Activated T-cell treated with anti-CD3 and anti-CD28 coated beads for 24 hours (primary cell): ENCODE measurements at places on chromosomes 13 and 19.

- DNase-seq = no peak
Measured at GRCh38 chr13:57326532-57326931, 159.5 kb downstream of the PRR20E start.

DNA sequence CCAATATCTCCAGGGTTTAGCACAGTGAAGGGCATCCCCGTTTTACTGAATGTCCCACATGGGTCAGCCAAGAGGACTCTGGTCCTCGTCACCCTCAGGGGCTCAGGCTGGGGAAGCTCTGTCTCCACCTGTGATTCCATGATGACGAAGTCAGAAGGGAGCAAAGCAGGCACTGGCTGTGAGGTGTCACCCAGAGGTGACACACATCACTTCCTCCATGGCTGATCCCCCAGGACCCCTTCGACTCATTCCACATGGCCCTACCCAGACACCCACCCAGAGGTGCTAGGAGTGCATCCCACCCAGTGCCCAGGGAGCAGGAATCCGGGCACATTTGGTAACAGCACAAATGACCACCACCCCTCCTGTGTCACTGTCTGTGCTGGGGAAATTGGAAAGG, 145.2 kb upstream of the VSTM2B start:
- no peak for DNase-seq

DNA sequence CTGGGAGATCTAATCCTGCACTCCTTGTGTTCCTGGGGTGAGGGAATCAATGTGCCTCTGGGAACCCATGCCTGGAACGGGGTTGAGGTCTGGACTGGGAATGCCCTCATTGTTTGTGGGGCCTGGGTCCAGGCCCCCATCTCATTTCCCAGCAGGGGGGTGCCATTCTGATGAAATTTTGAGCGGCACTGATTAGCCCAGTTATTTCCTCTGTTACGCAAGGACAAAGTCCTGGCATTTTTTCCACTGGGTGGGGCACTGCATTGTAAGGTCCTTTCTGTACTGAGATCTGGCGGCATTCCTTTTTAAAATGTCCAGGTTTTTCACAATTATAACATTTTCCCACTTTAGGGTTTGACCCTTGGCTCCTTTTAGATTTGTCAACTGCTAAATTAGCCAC, 14.8 kb downstream of the FPR3 start:
- DNase-seq = no peak

DNA sequence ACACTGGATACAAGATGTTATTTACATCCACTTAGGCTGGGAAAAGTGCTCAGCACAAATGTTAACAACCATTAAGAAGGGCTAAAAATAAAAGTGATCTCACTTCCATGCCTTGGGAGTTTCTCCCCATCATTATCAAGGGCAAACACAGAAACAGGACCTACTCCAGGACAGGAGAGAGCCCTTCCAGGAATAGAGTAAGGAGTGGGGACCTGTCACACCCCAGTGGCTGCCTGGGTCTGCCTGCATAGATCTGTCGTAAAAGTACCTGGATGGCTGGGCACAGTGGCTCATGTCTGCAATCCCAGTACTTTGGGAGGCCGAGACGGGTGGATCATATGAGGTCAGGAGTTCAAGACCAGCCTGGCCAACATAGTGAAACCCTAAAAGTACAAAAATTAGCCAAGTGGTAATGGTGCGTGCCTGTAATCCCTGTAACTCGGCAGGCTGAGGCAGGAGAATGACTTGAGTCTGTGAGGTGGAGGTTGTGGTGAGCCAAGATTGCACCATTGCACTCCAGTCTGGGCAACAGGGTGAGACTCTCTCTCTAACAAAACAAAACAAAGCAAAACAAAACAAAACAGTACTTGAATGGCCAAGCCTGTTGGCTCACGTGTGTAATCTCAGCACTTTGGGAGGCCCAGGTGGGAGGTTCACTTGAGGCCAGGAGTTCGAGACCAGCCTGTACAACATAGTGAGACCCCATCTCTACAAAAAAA, 5.6 kb downstream of the ATP8A2 start:
- no peak for DNase-seq

- no peak for DNase-seq
Measured at GRCh38 chr19:56504581-56504980, 3.1 kb upstream of the ZNF471 start.

- DNase-seq = no peak
Measured at GRCh38 chr13:91312324-91312723, 35.2 kb upstream of the MIR17HG start.

DNA sequence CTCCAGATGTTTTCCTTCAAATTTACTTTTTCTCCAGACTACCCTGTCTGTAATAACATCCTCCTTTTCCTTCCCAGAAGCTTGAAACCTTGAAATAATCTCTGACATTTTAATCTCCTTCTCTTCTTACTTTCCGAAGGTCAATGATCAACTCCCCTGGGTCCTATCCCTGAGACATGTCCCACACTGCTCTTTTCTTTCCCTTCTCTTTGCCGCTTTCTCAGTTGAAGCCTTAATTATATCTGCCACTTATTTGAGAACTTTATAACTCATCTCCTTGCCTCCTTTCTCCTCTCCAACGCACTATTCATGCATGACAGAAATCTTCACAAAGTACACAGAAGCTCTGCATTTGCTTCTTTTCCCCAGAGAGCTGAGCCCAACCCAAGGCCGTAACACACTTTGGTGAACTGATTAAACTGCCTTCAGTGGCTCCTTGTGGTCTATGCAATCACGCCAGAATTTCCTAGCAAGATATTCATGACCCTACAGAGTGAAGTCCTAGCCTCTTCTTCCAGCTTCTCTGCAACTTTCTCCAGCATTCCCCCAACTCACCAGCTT, 9.2 kb upstream of the WASF3 start:
- no peak for DNase-seq

DNA sequence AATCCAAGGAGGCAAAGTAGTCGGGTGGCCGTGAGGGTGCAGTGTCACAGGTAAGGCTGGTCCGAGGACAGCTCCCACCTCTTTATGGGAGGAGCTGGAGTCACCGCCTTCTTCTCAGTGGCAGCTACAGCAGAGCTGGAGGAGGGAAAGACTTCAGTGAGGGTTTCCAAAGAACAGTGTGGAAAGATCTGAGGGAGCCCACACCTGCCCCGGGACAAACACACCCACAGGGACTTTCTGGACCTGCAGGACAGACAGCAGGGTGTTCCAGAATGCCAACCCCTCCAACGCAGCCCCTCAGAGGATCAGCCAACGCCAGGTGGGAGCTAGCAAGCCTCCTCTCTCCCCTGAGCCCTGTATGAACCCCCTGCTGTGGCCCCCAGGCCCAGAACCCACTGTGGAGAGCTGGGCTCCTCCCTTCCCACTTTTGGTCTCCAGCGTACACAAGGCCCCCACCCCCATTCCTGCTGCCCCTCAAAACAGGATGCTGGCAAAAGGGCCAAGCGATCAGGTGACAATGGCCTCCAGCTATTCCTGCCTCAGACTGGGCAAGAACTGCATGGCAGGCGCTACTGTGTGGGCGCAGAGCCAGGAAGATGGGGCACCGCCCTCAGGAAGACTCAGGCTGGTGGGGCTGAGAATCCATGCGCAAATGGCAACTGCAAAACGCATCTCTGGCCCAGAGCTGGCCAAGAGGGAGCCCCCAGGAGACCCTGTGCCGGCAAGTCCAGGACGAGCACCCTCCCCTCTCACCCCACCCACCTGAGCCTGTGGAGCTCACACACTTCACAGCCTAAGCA, 3.5 kb upstream of the CD320 start:
- DNase-seq = no peak

GRCh38 chr13:53775807-53776206, 747.2 kb downstream of the OLFM4 start:
- DNase-seq = no peak

DNA sequence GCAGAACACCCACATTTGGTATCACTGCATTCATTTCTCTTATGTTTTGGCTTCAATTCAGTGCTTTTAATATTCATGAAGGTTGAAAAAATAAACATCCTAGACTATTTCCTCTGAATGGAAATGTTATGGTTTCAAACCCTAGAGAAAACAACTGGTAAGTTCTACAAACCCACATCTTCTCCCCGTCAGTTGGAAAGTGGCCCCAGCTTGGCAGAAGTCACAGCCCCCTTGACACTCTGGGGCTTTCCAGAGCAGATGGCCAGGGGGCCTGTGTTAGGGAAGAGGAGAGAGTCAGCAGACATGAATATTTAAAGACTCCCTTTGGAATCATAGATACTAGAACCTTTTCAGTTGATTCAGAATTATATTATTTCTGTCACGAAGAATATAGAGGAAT, 123.9 kb downstream of the SHISA2 start:
- no peak for DNase-seq

DNA sequence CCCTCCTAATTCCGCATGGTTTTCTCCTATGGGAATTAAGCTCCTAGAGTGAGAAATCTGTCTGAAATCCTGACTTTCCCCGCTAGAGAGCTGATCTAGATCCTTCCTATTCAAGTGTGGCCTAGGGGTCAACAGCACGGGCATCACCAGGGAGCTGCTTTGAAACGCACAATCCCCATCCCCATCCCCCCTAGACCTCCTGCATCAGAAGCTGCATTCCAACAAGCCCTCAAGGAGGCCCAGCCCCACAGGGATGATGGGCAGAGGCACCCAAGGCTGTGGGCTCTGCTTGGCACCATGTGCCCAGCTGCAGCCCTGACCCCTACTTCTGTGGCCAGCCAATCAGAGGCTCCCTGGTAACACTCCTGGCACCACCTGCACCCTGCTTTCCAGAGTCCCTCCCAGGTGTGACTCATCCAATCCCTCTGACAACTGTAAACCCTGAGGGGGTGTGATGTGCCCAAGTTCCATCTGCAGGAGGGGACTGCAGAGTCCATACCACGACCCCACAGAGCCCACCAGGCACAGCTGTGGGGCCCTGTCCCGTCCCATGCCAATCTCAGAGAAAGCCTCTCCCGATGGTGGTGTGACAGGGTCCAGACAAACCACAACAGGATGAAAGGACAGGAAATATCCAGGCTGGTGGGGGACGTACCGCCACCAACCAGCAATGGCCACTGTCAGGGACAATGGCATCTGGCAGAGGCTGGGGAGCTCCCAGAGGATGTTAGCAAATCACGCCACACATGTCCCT, 19.8 kb upstream of the SLC35E1 start:
- no peak for DNase-seq

DNA sequence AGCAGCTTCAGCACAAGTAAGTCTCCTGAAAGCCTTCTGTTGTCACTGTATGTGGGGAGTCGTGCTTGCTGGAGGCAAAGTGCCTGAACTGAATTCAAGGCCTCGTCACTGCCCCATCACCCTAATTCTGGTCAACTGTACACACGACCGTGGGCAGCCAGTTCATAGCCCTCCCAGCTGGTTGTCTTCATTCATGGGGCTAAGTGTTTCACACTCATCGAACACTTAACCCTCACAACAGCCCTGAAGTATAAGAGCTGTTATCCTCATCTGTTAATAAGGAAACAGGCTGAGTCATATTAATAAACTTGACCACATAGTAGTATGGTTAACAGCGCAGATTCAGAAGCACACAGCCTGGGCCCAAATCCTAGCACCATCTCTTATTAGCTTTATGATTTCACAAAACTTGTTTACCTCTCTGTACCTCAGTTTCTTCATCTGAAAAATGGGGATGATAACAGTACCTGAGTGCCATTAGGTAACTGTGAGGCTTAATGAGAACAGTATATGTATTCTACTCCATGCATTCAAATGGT, 66.7 kb downstream of the CDADC1 start:
- no peak for DNase-seq

GRCh38 chr19:3667766-3668165, 32.5 kb downstream of the PIP5K1C start:
- no peak for DNase-seq

DNA sequence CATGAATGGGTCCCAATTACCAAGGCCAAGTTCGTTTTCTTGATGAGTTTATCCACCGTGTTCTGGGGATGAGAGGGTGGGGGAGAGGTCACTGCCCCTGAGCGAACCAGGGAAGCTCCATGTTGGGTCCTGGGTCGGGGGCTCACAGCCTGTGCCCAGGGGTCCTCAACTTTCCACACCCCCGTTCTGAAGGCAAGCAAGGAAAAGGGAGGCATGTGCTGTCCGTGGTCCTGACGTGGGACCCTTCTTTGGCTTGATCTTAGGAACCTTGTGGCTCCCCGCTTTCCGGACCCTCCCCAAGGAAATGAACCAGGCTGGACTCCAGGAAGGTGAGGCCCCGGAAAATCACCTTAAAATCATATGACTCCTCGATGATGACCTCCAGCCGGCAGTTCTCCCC, 18.2 kb upstream of the MEIS3 start:
- DNase-seq = no peak

DNA sequence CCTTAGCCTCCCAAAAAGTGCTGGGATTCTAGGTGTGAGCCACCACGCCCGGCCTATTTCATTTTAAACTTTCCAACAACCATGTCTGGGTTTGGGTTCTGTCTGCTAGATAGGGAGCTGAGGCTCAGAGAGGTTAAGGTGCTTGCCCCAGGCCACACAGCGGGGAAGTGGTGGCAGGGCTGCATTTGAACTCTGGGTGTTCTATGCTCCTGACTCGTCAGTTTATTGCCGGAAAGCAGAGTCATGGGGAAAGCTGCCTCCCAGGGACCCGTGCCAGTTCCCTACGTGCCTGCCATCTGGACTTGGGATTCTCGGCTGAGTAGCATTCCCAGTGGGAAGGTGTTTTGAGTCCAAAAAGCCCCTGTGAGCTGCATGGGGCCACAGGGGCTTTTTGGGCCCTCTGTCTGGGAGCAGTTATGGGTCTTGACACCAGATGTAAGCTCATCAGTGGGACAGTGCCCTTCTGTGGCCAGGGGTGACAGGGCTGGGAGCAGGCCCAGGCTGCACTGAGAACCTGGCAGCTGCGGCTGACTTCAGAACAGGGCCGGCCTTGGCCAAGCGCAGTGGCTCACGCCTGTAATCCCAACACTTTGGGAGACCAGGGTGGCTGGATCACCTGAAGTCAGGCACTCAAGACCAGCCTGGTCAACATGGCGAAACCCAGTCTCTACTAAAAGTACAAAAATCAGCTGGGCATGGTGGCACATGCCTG, 10.9 kb downstream of the RFX1 start:
- DNase-seq = no peak

DNA sequence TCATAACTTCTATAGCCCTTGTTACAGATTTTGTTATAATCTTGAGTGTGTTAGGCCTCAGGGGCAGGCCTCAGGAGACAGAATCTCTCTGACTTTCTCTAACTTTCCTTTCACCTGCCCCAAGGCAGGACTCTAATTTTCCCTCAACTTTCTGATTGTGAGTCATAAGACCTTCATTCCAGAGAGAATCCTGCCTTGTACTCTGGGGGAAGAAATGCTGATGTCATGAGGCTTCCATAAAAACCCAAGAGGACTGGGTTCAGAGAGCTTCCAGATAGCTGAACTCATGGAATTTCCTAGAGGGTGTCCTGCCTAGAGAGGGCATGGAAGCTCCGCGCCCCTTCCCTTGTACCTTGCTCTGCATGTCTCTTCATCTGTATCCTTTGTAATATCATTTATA, 5.3 kb upstream of the KBTBD6 start:
- DNase-seq = no peak

GRCh38 chr13:112776354-112776753, 86.5 kb downstream of the ATP11A start:
- no peak for DNase-seq

- DNase-seq = no peak
Measured at GRCh38 chr13:39527961-39528660, 74.9 kb downstream of the LHFPL6 start.
